A673 (cell line): ENCODE measurements at places on chromosomes 7 and 10. TPM values are rescaled to one million over a fixed set of nuclear protein-coding genes. Genes with fewer than 3 reads are reported as not detected.

The ARF5 gene
- total RNA-seq, result 83.5 and 96.9 TPM in 2 replicates

The JAKMIP3 gene
- total RNA-seq, result 2.0 and 2.8 TPM in 2 replicates

The CPA1 gene
- not detected in 2 replicates for total RNA-seq

The HKDC1 gene
- 0.52 and 0.79 TPM in 2 replicates for total RNA-seq
